ENCODE measurements at places on chromosomes 4 and X. TPM values are rescaled to one million over a fixed set of nuclear protein-coding genes. Genes with fewer than 3 reads are reported as not detected.

TRIM61 gene
- 0.79 TPM for total RNA-seq

GRCh38 chr4:153950100-153950979 lies 161.5 kb upstream of the SFRP2 start:
- DNase-seq = no peak

DNA sequence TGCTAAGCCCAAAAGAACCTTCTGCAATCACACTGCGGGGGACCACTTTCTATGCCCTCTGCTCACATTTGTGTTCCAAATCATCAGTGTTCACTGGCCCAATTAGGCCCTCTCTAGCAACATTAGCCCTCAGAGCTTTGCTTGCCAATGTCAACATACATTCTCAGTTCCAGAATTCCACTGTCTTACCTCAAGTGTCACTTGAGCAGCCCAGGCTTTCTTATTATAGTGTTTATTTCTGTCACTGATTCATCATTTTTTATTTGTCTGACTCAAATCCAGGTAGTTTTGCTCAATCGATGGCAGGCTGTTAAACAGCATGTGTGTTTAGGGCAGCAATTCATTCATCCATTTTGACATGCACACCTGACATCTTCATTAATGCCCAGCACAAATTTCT lies 291.2 kb downstream of the TEX13A start:
- DNase-seq = no peak

GLUD2 gene
- 1.4 TPM for total RNA-seq

GRCh38 chrX:101691835-101692234 lies 32.2 kb upstream of the ARMCX2 start:
- DNase-seq = no peak
